ENCODE measurements at places on chromosomes 5 and 9.

DNA sequence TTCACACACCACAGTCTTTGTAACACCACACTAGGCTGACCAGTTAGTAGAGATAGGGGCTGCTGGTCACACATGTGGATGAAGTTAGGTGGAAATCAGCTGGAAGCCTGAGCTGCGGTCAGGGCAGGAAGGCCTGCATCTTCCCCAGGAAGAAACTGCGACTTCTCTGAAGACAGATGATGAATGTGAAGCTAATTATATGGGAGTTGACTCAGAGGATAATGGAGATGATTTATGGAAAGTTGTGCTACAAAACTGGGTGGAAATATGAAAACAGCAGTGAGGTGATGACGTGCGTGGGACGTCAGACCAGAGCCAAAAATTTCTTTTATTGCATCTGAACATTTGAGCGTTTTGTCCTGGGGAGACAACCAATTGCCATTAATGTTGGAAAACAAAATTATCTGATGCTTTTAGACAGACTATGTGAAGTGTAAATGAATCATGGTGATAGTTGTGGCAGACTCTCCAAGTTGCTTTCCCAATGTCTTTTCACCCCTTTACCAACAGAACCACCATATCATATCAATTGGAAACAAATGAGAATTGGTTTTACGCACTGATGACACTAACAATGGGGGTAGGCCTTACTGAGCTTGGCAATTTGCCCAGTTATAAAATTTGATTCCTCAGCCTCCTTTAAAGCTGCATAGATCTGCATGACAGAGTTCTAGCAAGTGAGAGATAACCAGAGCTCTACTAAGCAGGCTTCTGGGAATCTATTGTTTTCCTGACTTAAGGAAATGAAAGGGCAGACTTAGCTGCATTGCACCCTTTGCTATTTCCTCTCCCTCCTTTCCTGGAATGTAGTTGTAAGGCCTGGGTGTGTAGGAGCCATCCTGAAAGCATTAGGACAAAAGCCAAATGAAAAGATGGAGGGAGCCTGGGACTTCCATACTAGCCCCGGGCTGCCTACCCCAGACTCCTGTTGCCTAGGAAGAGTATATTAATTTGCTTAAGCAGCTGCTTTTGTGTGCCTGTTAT is 84.0 kb downstream of the RAB3C start:
- no peak for DNase-seq

DNA sequence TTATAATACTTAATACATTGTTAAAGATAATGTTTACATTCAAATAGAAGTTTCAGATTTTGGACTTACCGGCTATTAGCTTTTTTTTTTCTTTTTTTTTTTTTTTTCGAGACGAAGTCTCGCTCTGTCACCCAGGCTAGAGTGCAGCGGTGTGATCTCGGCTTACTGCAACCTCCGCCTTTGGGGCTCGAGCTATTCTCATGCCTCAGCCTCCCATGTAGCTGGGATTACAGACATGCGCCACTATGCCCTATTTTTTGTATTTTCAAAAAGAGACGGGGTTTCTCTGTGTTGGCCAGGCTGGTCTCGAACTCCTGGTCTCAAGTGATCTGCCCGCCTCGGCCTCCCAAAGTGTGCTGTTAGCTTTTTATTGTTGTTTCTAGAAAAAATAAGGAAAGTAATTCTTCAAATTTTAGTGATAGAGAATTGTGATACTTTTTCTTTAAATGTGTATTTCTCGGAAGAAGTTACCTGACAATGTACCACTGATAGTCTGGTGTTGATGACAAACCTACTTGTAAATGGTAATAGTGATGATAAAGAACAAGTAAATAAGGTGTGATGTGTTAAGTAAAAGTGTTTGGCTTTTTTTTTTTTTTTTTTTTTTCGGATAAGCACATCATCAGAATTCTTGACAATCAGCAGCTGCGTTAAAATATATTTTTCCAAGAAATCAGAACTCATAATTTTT is 2.7 kb downstream of the CDC42SE2 start:
- no peak for DNase-seq

- DNase-seq, result no peak
These were observed 4.4 kb downstream of the TAS2R1 start for GRCh38 chr5:9625731-9626130.

- DNase-seq, result peak; percentile 48
These were observed at the start of gene PLEKHG4B for GRCh38 chr5:91556-92263. Gene PLEKHG4B, plus strand, starts transcription at chr5:92168. Its CDS starts 64 bp downstream, at chr5:92232.

- DNase-seq, result no peak
These were observed 328.4 kb downstream of the EFNA5 start for GRCh38 chr5:107342371-107342770.

GRCh38 chr9:94250456-94250855 is 8.6 kb upstream of the ZNF169 start:
- DNase-seq, result no peak

DNA sequence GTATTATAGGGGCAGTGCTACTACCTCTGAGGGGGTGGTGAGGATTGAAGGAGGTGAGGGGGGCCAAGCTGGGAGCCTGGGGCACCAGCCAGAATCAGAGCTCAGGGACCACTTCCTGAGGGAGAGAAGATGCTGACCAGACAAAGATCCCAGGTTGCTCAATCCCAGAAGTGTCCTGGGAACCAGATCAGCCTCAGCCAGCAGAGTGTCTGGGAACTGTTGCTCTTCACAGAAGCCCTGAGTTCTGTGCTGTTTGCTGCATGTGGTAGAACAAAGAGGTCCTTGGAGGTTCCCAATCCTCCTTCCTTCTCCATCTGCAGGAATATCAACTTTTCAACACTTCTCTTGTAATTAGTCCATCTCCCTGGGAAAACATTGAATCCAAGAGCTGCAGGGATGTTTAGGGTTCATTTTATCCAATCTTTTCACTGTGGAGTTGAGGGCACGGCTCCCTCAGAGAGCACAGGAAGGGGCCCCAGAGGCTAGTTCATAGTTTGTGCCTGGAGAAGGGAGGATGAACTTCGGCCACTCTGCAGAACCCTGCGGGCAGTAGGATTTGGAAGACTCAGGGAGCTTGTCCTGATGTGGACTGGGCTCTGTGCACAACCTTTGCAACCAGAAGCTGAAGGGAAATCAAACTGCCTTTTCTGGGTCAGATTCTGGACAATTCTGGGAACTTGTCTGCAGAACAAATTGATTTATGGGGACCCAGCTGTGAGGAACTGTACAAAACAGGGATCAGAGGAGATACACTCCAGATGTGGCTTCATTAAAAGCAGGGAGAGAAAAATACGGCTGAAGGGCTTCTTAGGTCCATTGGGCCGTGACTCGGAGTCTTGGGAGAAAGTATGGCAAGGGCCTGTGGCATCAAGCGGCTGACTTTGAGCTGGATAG is 57.1 kb downstream of the GALNT12 start:
- no peak for DNase-seq

- DNase-seq, result no peak
These were observed 75.4 kb downstream of the NFIB start for GRCh38 chr9:14238518-14238917.

- DNase-seq, result peak; percentile 63
These were observed 19.6 kb upstream of the LIX1 start for GRCh38 chr5:97162045-97162444.

DNA sequence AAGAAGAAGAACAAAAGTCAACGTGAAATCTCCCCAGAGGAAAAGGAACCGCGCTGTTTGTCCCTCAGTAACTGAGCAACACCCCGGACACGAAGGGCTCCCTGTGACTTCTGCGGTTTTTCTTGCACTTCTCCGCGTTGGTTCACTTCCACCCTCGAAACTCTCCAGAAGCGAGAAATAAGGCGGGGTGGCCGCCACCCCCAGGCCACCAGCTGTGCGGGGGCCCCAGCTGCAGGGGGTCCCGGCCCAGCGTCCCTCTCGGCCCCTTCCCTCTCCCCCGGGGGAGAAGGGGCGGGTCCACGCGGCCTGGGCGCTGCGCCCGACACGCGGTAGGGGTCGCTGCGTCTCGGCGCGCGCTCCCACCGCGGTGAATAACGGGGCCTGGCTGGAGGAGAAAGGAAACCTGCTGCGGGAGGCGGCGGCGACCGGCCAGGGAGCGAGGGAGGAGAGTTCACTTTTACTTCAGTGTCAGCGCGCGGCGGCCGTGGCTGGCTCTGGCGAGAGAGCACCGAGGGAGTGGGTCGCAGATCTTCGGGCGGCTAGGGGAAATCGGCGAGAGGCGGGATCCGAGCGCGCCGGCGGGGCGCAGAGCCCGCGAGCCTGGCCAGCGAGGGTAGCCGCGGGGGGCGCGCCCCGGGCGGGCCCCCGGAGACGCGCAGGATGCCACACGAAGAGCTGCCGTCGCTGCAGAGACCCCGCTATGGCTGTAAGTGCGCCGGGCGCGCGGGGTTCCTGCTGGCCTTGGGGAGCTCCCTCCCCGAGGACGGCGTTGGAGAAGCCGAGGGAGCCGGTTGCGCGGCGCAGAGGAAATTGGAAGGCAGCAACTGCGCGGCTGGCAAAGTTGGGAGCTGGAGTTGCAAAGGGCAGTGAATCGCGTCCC is at the start of gene IQGAP2:
Gene IQGAP2, plus strand, starts transcription at position 400 of the 880 bp plus-strand sequence. Its CDS starts 261 bp downstream, at position 661.
- peak; percentile 73 for DNase-seq

DNA sequence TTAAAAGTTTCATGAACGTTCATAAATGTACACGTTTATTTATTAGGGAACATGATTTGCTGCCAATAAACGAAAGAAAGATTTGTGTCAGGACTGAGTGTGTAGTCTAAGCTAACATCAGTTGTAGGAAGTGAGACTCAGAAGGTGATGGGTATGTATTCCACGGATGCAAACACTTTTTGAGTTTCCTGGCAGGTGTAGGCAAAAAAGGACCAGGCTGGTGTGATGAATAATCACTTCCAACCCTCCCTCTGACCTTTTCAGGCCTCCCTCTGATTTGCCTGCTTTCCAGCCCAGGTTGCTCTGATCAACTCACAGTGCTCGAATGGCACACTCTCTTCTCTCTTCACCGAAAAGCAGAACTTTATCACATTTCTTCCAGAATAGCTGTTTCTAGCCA is 51.8 kb downstream of the BASP1 start:
- no peak for DNase-seq

- no peak for DNase-seq
These were observed 15.5 kb downstream of the MEGF9 start for GRCh38 chr9:120698766-120699165.
